NCI-H2171 (cell line): ENCODE measurements at places on chromosomes 11 and 22.

- DNase-seq, result no peak
These were observed 4.1 kb downstream of the SUN2 start for GRCh38 chr22:38751422-38752346.

- no peak for DNase-seq
These were observed 12.4 kb downstream of the NRXN2 start for GRCh38 chr11:64710418-64711137.

DNA sequence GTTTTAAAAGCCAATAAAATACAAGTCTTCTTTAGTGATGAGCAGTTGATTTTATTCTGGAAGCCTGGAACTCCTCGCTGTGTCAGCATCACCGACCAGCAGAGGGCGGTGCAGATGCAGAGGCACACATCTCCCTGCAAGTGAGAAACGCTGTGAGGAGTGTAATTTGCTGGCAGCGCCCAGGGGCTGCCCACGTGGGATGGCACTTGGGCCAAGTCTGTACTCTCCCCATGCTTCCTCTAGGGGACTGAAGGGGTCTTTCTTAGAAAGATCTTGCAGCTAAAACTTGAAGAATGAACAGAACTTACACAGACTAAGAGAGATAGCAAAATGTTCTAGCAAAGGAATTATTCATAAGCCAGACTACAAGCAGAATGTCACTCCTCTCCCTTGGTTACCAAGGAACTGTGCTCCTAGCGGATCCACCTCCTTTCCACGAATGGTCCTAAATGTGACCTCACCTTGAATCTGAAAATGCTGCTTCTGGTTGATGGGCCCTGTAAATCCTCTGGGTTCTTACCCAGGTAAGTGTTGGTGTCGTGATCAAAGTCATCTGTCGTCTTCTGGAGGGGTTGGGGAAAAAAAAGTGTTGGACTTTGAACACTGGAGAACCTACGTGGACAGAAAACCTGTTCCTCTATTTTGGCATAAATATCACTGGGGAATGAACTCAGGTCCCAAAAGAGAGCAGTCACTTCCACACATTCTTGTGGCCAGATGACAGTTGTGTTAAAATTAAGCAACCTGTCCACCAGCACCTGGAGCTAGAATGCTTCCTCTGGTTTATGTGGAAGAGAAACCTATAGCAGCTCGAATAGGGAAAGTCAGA is 31.8 kb downstream of the CNTF start:
- no peak for DNase-seq

GRCh38 chr11:76233196-76233921 is 27.1 kb upstream of the WNT11 start:
- DNase-seq, result no peak

GRCh38 chr11:44057340-44057739 is 8.7 kb upstream of the ACCS start:
- DNase-seq, result no peak

- no peak for DNase-seq
These were observed 15.9 kb downstream of the PRSS23 start for GRCh38 chr11:86816251-86816726.

DNA sequence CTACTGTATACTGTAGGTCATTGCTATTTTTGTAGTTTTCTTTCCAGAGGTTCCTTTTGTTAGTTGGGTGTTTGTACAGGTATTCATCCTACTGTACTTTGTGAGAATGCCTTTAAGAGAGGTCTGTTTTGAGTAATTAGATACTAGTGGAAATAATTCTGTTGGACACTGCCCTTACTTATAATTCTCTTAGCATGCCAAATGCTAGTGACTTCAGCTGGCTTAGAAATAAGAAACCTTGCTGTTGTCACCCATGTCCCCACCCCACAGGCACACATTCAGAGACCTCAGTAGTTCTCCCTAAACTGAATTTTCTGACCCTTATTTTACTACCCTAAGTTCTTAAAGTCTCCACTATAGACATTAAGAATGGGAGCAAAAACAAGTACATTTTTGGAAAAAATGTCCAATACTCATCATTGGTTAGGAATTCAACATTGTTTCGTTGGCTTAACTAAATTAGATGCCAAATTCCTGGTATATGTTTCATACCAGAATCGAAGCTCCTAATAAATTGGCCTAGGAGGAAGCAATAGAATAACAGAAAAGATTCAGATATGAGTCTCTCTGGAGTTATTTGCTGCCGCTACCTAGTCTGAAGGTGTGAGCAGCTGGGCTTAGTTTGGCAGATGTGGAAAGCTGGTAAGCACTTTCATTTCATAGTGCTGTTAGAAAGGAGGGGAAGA is 28.4 kb downstream of the ZNF143 start:
- DNase-seq, result no peak

- no peak for DNase-seq
These were observed 18.3 kb downstream of the AMOTL1 start for GRCh38 chr11:94786264-94787126.

DNA sequence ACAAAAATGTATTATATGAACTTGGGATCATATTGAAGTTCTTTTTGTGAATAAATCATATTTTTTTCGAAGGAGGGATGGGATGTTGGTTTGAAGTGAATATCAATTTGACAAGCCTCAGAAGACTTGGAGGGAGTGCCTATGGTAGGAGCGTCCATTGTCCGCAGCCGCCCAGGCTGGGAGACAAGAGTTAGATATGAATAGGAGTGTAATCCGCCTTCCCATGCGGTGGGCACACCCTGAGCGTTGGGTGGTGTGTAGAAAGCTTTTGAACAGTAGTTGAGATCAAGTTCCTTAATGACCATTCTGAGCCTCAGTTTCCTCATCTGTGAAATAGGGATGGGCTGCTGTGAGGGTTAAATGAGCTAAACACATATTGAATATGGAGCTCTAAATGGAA is 7.0 kb downstream of the CD82 start:
- DNase-seq, result no peak

DNA sequence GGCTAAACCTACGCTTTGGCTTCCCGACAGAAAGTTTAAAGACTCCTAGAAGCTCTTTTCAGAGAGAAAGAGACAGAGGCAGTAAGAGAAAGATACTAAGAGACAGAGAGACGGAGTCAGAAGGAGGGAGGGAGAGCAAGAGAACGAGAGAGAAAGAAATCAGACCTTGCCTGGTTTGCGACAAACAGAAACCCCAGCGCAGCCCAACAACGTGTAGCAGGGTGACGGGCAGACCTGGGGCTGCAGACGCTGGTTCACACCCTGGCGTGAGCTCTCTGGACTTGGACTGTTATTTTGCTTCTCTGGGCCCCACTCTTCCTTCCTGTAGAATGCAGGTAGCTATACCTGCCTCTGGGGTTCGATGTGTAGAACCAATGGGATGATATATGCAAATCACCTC is 244.4 kb upstream of the SYN3 start:
- DNase-seq, result no peak

DNA sequence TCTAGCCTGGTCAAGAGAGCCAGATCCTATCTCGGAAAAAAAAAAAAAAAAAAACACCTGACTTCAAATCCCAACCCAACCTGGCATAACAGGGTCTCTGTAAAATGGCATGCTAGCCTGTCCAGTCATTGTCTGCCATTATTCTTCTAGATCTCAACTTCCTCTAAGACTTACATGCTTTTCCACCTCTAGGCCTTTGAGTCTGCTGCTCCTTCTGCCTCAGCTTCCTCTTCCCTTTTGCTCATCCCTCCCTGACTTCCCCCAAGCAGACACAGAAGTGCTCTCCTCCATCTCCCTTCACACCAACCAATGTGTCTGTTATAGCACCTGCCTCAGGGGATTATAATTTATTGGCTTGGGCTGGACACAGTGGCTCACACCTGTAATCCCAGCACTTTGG is 7.8 kb downstream of the STK33 start:
- DNase-seq, result no peak

GRCh38 chr11:7050191-7050590 is 29.9 kb downstream of the NLRP14 start:
- DNase-seq, result no peak

DNA sequence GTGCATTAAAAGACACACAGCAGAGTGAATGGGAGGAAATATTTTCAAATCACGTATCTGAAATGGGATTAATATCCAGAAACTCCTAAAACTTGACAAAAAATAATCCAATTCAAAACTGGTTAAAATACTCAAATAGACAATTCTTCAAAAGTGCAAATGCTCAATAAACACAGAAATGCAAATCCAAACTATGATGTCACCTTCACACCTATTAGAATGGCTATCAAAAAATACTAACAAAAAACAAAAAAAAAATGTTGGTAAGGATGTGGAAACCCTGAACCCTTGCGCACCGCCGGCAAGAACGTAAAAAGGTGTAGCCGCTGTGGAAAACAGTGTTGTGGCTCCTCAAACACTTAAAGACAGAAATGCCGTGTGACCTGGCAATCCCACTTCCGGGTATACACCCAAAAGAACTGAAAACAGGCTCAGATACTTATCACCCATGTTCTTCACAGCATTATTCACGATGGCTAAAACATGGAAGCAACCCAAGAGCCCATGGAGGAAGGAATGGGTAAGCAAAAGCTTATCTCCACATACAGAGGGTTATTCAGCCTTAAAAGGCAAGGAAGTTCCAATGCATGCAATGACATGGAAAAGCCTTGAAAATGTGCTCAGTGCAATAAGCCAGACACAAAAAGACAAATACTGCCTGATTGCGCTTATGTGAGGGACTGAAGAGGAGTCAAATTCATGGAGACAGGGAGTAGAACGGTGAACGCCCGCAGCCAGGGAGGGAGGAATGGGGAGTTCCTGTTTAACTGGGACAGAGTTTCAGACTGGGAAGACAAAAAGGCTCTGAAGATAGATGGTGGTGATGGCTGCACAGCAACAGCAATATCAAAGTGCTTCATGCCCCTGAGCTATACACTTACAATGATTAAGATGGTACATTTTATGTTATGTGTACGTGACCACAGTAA is 19.6 kb downstream of the BRD1 start:
- no peak for DNase-seq

DNA sequence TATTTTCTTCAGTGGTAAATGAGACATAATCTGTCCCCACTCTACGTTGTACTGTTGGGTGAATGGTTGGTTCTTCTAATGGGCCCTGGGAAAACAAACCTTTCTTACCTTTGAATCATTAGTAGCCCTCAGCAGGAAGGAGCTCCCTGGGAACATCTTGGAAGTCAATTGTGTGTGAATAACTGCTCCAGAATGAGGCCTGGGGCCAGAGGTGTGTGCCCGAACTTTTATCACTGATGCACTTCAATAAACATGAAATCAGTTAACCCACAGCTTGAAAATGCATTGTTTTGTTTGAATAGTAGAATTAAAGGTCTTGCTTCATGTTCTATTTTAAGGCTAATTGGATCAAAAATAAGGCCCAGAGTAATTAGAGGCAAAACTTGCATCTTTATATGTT is 67.1 kb downstream of the NAV2 start:
- DNase-seq, result no peak

- no peak for DNase-seq
These were observed 61.1 kb downstream of the CYB5R2 start for GRCh38 chr11:7612056-7612660.

- DNase-seq, result no peak
These were observed 2.7 kb upstream of the VSIG2 start for GRCh38 chr11:124754710-124755109.

- no peak for DNase-seq
These were observed 81.3 kb downstream of the CTNND1 start for GRCh38 chr11:57842873-57843272.
